IMR-90 (cell line): ENCODE measurements at places on chromosomes 16 and 17.
A peak's percentile ranks its signal among the peaks of the same experiment; 100 is the strongest.

- peak; percentile 50 for DNase-seq
Observed at GRCh38 chr16:57720142-57720575, 15.4 kb upstream of the KATNB1 start.

GRCh38 chr16:13421726-13422125 lies 498.2 kb upstream of the ERCC4 start:
- DNase-seq = no peak

DNA sequence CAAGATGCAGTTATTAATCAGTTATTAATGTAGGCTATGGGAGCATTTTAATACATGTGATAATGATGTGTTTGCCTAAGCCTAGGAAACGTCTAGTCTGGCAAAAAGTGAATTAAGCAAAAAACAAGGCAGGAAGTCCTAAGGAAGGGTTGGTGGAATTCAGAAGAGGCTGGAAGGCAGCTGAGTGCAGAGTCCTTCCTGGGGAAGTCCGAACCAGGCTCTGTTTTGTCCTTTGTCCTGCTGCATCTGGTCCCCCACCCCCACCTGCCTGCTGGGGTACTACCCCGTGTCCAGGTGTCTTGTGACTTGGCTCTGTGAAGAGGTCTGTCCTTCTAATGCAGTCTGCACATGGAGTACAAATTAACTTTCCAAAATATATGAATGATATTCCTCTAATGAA lies 1.5 kb upstream of the MYH10 start:
- no peak for DNase-seq

DNA sequence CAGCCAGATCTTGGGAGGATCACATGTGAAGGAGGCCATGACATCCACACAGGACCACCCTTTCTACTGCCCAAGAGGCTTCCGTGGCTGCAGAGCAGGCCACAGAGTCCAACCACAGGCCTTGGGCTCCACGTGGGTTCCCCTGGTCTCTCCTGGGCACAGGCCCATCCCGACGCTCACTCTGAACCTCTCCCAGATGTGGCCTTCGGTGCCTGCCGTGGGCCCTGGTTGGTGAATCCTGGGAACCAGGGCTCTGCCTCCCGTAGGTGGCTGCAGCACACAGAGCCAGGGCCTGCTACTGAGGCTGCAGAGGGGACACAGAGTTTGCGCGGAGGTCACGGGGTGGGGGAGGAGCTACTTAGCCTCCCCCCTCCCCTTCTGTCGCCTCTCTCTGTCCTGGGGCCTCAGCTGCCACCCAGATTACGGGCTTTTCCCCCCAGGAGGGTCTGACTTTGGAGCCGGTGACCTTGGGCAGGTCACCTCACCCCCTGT lies 55.3 kb downstream of the ZFPM1 start:
- no peak for DNase-seq

GRCh38 chr17:6843241-6843880 lies 11.8 kb upstream of the TEKT1 start:
- DNase-seq = peak; percentile 52

DNA sequence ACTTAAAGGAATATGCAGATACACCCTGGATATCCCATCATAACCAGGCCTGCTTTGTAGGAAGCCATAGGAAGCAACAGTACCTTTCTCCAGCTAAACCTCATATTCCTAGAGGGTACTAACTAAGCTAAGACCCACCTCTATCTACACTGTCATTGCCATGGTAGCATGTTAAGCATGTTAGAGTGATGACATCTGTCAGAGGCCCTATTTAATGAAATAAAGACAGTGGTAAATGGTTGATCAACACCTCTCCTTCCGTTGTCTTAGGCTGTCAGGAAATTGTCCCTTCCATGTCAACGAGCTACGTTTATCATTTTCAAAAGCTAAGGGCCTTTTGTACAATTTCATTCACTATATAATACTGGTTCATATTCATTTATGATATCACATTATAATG lies 251.1 kb upstream of the PSMD7 start:
- no peak for DNase-seq
